ENCODE measurements at places on chromosomes 16 and 17.

GRCh38 chr17:34006126-34006525 is 249.0 kb upstream of the CCL2 start:
- no peak for DNase-seq

GRCh38 chr17:8872705-8873435 is 5.4 kb upstream of the PIK3R6 start:
- DNase-seq: no peak

DNA sequence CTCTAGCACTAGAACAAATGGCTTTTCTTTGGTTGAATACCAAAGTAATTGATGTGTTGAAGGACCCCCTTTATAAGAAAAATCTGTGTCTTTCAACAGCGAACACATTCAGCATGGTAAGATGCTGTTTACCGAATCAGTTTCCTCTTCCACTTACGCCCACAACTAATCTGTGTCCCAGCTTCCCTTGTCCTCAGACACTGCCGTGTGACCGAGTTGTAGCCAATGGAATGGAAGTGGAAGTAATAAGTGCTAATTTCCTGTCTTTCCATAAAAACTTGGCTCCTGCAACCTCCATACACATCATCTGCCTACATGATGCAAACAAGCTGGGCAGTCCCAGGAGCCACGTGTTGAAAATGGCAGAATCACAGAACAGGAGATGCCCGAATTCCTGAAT is 10.4 kb downstream of the CDIPT start:
- DNase-seq: no peak

DNA sequence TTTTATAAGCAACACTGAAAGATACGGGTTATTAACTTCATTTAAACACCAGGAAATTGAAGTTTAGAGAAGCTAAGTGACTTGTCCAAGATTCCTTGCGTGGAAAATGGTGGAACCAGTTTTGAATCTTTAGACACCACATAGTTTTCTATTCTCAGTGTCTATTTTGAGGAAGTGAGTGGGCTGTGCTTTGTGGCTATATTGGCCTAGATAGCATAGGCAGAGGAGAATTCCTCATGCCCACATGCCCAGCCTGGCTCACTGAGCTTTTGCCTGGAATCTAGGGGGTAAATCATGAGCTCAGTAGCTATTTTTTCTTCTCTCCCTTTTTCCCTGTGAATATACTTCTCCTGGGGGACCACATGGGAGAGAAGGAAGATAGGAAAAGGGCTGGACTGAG is 431.3 kb downstream of the HS3ST3B1 start:
- DNase-seq: no peak
